ENCODE measurements at places on chromosomes 13 and 19. TPM values are rescaled to one million over a fixed set of nuclear protein-coding genes. Genes with fewer than 3 reads are reported as not detected.
A peak's percentile ranks its signal among the peaks of the same experiment; 100 is the strongest.

ZNF285 gene
- 7.7 TPM for polyA plus RNA-seq

GRCh38 chr13:80428349-80429096, 87.6 kb upstream of the SPRY2 start:
- DNase-seq = no peak

OR7D2 gene
- 0.15 TPM for polyA plus RNA-seq

FEM1A gene
- 1.7 TPM for polyA plus RNA-seq

TBXA2R gene
- 1.7 TPM for polyA plus RNA-seq

SLC7A9 gene
- 0.41 TPM for polyA plus RNA-seq

GRCh38 chr19:58150328-58150921, at the start of gene ZNF329:
TSS of gene ZNF329 (minus strand) at chr19:58150789. CDS start at chr19:58129503, 21,286 bp downstream.
- DNase-seq = peak; percentile 89

DNA sequence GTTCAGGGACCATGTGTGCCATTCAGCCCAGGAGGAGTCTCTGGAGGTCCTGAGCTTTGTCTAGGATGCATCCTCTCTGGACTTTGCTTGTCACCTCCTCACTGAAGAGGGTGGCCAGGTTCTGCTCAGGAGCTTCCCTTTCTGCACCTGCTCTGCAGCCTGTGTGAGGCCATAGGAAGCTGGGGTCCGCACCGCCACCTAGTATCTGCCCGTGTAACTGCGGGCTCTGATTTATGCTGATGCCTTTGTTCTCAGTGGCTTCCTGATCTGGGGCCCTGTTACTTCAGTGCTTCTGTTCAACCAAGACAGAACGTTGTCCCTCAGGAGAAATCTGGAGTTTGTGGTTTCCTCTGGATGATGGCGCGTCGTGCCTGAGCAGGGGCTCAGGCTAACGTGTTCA, 15.5 kb downstream of the ZNF610 start:
- DNase-seq = no peak

ZNRF4 gene
- not detected for polyA plus RNA-seq

- no peak for DNase-seq
Observed at GRCh38 chr19:19535311-19536191, 2.5 kb upstream of the CILP2 start.

OR7A17 gene
- polyA plus RNA-seq = not detected

KIR2DL3 gene
- polyA plus RNA-seq = not detected

GRCh38 chr19:45404557-45405434, at the start of gene PPP1R13L:
TSS of gene PPP1R13L (minus strand) at chr19:45405069. CDS start at chr19:45398318, 6,751 bp downstream.
- no peak for DNase-seq

DNA sequence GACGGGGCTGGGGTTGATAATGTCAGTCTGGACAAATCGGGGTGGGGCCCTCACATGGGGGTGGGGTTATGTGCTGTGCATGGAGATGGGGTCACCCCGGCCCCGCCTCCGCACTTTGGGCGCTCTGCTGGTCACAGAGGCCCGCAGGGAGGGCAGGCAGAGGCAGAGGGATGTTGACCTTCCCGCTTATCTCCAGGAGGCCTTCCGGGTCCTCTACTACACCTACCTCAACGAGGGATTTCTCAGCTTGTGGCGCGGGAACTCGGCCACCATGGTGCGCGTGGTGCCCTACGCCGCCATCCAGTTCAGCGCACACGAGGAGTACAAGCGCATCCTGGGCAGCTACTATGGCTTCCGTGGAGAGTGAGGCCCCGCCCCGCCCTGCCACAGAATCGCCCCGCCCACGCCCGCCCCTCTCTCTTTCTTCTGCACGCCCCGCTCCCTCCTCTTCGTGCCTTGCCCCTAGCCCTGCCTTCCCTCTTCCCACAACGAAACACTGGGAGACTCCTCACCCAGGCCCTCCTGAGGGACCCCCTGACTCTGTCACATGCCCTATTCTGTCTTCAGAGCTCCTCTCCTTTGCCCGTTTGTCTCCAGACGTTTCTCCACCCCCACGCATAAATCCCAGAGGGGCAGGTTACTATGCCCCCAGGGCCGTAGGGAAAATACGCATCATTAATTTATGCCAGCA, 32.8 kb downstream of the TMEM161A start:
- DNase-seq = peak; percentile 46

DNA sequence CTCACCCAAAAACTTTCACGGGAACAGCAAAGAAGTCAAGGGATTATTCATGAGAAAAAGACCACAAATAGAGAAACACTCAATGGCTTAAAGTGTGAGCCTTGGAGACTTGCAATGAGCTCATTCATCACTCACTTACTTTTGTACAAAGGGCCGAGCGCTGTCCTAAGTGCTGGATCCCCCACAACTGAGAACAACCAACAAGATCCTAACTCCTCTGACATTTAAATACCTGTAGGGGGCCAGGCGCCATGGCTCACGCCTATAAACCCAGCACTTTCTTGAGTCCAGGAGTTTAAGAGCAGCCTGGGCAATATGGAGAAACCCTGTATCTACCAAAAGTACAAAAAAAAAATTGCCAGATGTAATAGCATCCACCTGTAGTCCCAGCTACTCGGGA, 29.4 kb upstream of the ZNF507 start:
- no peak for DNase-seq

DNA sequence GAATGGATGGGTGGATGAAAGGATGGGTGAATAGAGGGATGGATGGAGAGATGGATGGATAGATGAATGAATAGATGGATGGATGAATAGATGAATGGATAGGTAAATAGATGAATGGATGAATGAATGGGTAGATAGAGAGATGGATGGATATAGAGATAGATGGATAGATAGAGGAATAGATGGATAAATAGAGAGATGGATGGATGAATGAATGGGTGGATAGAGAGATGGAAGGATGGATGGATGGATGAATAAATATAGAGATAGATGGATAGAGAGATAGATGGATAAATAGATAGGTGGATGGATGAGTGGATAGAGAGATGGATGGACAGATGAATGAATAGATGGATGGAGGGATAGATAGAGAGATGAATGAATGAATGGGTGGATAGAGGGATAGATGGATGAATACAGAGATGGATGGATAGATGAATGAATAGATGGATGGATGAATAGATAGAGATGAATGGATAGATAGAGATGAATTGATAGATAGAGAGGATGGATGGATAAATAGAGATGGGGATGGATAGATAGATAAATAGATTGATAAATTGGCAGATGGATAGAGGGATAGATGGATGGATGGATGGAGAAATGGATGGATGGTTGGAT, 106.7 kb upstream of the SOX1 start:
- no peak for DNase-seq

SLITRK6 gene
- 5.8 TPM for polyA plus RNA-seq

DNA sequence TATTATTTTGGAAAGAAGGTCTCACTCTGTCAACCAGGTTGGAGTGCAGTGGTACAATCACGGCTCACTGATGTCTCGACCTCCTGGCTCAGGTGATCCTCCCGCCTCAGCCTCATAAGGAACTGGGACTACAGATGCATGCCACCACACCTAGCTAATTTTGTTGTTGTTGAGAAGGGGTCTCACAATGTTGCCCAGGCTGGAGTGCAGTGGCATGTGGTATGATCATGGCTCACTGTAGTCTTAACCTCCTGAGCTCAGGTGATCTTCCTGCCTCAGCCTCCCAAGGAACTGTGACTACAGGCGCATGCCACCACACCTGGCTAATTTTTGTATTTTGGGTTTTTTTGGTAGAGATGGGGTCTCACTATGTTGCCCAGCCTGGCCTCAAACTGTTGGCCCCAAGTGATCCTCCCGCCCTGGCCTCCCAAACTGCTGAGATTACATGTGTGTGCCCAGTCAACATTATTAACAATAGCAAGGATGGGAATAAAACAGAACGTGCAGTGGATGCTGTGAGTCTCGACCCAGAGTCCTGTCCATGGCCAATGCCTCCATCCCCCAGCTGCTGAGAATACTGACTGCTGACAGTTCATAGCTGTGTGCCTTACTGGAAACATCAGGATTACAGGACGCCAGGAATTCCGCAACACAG, 5.4 kb upstream of the MBD3L3 start:
- no peak for DNase-seq

GRCh38 chr13:23203516-23203915, 22.7 kb downstream of the SGCG start:
- DNase-seq = no peak

DNA sequence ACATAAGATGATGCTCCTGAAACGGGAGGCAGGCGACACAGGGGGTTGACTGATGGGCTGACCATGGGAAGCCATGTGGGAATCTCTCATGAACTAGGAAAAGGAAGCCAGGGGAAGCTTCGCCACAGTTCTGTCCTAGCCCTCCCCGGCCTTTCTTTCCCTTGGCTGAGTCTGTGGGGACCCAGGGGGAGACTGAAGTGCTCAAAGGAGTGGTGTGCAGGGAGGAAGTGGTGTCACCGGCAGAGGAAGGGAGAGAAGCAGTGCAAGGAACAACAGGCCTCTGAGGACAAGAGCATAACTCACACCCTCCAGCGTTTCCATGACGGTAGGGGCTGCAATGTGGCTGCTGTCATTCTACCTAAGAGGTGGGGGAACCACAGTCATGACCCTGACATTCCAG, 1.1 kb downstream of the KIR3DL3 start:
- DNase-seq = no peak

DNA sequence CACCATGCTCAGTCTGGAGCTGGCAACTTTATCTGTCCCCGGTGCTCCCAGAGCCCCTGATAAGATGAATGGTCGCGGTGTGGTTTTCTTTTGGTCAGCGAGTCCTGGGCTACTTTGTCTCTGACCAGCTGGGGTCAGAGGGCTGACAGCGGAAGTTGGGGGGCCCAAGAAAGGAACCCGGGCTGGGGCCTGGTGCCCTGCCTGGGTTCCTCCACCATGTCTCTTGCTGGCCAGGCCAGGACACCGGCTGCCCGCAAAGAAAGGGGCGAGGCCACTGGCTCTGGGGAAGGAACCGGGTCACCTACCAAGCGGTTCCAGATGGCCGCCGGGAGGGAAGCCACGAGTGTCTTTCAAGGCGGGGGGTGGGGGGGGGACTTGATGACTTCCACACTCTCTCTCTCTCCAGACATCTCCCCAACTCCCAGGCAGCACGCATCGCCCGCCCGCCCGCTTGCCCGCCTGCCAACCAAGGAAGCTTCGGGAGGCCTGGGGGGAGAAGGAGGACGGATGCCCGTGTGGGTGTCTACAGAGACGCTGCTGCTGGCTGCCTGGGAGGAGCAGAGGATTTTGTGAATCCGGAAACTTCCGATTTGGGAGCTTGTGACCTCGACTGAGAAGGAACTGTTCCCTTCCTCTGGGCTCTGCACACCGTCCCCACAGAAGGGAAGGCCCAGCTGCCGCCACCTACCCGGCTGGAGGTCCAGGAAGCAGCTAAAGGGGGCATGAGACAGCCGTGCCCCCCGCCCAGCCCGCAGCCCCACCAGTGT, 1.1 kb downstream of the PIP5K1C start:
- peak; percentile 64 for DNase-seq

GRCh38 chr13:96082640-96083039, 7.3 kb upstream of the HS6ST3 start:
- no peak for DNase-seq

DNA sequence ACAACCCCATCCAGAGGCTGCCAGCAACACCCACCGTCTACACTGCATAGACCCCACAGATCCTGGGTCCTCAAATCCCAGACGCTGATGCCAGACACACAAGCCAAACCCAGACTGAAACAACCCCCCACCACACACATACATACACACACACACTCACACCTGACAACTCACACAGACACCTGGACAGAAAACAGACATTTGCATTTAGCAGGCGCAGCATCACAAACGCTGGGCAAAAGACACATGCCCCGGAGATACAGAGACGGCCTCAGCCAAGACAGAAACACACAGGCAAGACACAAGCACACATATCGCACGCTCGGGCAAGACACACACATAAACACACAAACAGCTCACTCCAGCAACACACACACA, 1.3 kb downstream of the BBC3 start:
- DNase-seq = no peak

DNA sequence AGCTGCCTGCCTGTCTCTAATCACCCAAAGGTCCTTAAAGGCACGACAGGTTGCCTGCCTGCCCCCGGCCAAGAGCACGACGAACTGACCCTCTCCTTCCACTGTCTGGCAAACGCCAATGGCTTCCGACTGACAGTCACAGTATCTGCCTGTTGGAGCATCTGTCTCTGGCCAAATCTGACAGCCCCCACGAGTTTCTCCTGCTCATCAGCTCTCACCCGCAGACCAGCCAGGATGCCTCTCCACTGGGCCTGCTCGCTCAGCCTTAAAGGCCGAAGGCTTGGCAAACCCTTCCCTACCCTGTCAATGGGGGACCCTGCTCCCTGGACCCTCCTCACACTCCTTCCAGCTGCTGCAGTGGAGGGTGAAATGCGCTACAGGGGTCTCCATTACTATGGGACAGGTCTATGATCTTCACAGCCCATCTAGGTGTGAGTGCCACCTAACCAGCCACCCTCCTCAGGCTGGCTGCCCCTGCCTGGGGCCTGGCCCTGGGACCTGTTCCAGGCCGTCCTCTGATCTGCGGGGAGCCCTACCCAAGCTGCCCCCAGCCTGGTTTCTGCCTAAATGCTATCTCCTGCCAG, 932 bp downstream of the FAM83E start:
- DNase-seq = no peak

KIR3DL2 gene
- not detected for polyA plus RNA-seq

KIR3DL1 gene
- polyA plus RNA-seq = not detected

DNA sequence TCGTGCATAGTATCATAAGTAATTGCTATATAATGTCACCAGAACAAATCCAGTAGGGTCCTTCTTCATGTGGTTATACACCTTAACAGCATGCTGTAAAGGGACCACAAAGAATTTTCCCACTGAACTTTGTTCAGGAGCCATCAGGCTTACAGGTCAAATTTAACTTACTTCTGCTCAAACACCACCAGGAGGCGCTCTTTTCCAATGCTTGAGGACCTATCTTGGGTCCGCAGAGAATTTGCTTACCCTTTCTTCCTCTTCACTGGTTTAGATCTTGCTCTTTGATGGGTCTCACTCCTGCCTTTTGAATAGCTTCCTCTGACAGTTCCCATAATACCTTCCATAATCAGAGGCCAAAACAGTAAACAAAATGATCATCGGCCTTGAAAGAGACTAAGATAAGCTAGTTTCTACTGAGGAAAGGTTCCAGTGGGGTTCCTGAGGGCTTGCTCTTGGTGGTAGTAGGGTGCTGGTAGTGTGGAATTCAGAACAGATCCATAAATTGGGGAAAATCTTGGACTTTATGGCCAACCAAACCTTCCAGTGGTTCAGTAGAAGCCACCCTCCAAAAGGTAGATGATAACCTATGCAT, 37.4 kb downstream of the SCGB2B2 start:
- peak; percentile 35 for DNase-seq

PCDH9 gene
- polyA plus RNA-seq = 2.8 TPM

ATXN8OS gene
- not detected for polyA plus RNA-seq

PSG6 gene
- 0.16 TPM for polyA plus RNA-seq

DNA sequence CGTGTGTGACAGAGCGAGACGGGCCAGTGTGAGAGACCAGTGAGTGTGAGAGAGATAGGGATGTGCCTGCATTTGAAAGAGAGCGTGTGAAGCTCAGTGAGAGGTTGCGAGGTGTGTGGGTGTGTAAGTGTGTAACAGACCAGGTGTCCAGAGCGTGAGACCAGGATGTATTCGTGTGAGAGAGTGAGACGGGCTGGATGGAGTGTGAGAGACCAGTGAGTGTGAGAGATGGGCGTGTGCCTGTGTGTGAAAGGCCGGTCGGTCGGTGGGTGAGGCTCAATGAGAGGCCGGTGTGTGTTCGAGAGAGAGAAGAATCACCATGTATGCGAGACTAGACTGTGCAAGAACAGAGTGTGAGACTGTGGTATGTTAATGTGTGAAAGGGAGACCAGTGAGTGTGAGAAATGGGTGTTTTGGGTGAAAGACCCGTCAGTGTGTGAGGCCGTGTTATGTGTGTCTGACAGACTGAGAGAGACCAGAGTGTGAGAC, 679 bp downstream of the ZNF471 start:
- DNase-seq = no peak

- DNase-seq = no peak
Observed at GRCh38 chr13:111629457-111629856, 309.0 kb downstream of the TEX29 start.

All from muscle of arm (tissue), 14 donors.